ENCODE measurements at places on chromosomes 11 and 22. TPM values are rescaled to one million over a fixed set of nuclear protein-coding genes. Genes with fewer than 3 reads are reported as not detected.

The TTC36 gene
- total RNA-seq = 3.2 TPM

DNA sequence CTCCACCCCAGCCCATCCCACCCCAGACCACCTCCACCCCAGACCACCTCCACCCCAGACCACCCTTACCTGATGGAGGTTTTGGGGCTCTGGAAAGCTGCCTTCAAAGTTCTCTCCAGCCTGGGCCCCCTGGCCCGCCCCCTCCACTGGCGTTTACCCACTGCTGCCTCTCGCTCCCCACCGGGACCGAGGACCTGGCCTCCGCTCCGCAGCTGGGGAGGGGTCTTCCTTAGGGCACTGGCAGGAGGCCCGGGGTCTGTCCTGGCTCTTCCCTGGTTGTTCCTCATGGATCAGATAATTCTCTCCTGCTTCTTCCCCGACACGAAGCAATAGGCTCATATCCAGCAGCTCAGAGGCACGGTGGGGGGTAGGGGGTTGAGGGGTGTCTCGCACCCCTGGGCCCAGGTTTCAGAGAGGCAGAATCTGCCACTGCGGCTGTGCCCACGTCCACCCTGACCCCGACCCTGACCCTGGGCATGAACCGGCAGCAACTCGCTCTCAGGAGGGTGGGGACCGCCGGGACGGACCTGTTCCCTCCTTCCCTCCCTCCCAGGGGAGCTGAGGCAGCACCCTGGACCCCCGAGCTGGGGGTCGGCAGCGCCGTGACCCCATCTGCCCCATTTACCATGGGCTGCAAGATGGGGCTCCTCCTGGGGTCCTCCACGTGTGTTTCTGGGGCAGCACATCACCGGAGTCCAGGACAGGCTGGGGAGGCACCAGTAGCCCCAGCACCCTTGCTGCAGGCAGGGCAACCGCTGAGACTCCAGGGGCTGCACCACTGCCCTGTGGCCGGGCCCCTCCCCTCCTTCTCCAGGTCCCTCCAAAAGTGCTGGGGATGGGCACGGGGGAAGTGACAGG lies 12.9 kb downstream of the KRTAP5-5 start:
- no peak for DNase-seq

DNA sequence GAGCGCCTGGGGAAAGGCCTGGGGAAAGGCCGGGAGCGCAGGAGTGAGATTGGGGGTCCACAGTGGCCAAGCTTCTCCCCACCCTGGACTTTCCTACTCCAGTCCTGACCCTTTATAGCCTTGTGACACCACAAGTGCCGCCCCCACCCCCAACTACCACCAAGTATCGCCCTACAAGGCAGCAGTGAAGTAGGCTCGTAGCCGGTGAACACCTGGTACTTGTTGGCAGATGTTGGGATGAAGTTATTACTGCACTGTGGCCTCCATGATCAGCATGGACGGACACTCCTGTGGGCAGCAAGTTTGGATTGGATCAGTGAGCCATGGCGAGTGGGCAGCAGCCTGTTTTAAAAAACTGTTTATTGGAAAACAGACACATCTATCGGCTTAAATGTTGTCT lies 45.0 kb downstream of the EIF3F start:
- DNase-seq = no peak

- DNase-seq = no peak
Observed at GRCh38 chr11:118002541-118003423, 16.6 kb downstream of the IL10RA start.

DNA sequence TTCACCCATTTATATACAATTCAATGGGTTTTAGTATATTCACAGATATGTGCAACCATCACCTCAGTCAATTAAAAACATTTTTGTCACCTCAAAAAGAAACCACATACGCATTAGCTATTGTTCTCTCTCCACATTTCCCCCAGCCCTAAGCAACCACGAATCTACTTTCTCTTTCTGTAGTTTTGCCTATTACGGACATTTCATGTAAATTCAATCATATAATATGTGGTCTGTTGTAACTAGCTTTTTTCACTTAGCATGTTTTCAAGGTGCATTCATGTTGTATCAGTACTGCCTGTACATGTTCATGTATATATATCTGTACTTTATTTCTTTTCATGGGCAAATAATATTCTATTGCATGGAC lies 104.7 kb upstream of the RRM1 start:
- DNase-seq = no peak

The HINFP gene
- 19.2 TPM for total RNA-seq

DNA sequence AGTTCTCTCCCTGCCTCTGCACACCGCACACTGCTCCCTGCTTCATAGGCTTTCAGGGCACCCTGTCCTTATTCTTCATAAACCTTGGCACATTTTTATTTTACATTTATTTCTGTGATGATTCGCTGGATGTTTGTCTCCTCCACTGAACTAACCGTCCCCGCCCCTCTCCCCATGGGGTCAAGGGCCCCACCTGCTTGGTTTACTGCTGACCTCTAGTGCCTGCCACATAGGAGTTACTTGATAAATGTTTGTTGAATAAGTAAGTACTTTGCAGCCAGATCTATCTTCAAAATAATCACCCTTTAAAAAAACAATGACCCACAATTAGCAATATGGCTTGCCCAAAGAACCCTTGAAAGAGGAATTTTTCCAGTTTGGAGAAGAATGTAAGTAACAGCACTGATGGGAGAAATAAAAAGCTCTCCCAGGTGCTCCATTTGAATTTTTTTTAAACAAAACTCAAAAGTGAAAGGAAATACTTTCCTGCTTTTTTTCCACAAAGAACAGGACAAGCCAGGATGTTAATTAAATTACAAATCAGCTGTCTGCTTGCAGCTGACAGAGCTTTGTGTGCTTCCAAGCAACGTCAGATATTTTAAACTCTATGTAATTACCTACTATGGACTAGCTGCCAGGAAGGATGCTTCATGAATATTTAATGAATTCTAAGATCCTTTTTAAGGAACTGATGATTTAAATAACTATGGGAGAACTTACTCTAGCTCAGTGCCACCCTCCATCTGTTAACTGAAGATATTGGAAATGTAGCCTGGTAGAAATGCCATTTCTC lies 1083.6 kb downstream of the DLG2 start:
- DNase-seq = no peak

Data from dermis blood vessel endothelial cell (primary cell).